ENCODE measurements at places on chromosomes 4 and X. TPM values are rescaled to one million over a fixed set of nuclear protein-coding genes. Genes with fewer than 3 reads are reported as not detected.

The UGT2B15 gene
- polyA plus RNA-seq = not detected

GRCh38 chr4:142631836-142632235 is 214.3 kb downstream of the INPP4B start:
- no peak for DNase-seq

DNA sequence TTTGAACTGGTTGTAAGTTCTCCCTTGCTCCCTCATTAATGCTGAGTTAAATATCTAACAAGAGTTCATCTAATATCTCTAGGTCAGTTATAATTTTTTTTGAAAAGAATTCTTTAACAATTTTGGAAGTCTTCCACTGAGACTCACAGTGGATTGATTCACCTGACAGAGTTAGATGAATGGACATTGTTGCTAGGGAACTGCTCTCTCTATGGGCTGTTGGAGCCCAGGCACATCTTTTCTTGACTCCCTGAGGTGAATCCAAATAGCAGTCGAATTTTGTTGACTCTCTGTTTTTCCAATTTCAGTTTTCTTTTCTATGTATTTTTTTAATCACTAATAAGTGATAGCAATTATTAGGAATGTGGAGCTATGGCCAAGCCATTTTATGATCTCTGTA is 996.1 kb upstream of the PABPC4L start:
- no peak for DNase-seq

DNA sequence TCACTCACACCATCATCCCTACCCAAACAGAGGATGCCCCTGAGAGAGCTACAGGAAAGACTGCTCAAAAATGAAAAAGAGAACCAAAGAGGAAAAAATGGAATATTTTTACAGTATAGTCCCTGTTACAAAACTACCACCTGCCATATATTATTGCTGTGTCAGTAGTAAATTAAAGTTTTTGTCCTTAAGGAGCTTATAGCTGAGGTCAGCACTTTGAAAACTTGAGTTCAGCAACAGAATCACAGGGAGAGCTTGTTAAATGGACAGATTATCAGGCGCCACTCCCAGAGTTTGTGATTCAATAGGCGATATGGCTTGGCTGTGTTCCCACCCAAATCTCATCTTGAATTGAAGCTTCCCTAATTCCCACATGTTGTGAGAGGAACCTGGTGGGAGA is 71.9 kb upstream of the FAM9A start:
- DNase-seq = no peak

- no peak for DNase-seq
Measured at GRCh38 chr4:26181616-26182015, 139.2 kb upstream of the RBPJ start.

- no peak for DNase-seq
Measured at GRCh38 chrX:147226801-147227200, 412.3 kb upstream of the CXorf51A start.

GRCh38 chrX:1476682-1477081 is 24.0 kb upstream of the ASMTL start:
- no peak for DNase-seq

- DNase-seq = no peak
Measured at GRCh38 chr4:99811850-99812249, 4.8 kb upstream of the DAPP1 start.

The HPGD gene
- 5.7 TPM for polyA plus RNA-seq

The SPACA5B gene
- polyA plus RNA-seq = not detected

The TLR10 gene
- polyA plus RNA-seq = 0.42 TPM

The PABPC1L2A gene
- polyA plus RNA-seq = not detected

DNA sequence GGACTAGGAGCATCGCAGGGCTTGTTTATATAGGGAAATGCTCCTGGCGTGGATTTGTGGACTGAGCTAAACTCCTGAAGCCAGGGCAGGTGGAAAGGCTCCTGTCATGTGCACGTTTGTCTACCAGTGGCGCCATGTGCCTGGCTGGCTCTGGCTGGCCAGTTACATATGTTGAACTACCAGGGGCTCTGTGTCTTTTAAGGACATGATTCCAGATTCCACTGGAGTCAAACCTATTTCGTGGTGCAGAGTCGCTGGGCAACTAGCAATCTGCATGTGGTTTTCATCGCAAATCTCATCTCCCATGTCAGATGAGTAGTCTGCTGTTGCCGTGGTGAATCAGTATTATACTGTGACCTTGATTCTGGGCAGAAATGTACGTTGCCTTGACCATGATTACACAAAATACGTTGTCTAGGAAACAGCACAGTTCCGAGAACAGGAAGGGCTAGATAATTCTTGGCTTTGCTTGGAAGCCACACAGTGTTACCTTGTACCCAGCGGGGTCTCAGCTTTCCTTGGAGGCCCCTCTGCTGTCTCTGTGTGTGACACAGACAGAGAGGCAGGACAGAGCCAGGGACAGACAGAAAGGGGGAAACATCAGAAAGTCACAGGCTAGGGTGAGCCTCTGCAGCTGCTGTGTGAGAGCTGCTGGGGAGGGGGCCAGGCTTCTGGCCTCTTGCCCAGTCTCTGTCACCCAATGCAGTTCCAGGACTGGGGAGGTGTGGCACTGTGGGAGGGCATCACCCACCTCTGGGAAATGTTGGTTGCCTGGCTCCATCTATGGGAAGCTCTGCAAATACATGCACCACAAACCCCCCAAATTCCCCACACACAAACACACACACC is 19.2 kb downstream of the PNMA6E start:
- peak; percentile 74 for DNase-seq
